Activated T-helper 17 cell treated with anti-CD3 and anti-CD28 coated beads, Interleukin-2, amount 50 U/mL, for 72 hours (primary cell): ENCODE measurements at places on chromosomes 6 and 20.
A peak's percentile ranks its signal among the peaks of the same experiment; 100 is the strongest.

DNA sequence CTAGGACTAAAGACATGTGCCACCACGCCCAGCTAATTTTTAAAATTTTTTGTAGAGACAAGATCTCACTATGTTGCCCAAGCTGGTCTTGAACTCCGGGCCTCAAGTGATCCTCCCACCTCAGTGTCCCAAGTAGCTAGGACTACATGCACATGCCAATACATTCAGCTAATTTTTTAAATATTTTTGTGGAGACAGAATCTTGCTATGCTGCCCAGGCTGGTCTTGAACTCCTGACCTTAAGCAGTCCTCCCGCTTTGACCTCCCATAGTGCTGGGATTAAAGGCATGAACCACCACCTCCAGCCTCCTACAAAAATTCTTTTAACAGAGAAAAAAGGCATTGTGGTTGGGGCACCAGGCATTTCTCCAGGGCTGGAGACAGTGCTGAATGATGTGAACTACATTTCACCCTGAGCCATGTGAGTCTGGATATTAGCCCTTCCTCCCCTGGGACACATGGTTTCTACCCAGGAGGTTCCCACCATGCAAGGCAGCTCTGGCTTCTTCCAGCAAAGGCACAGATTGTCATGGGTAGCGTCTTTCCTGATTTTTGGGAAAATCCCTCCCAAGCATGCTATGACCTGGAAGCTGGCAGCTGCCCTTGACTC, 36.3 kb upstream of the CMTR1 start:
- H3K4me3 ChIP-seq, result no peak overlapping the region
- peaks cover 3% of the 10 kb centered on the region for H3K27me3 ChIP-seq
- no peaks in the 10 kb centered on the region for H3K4me1 ChIP-seq
- peaks cover 6% of the 10 kb centered on the region for H3K36me3 ChIP-seq
- H3K27ac ChIP-seq, result no peak overlapping the region

DNA sequence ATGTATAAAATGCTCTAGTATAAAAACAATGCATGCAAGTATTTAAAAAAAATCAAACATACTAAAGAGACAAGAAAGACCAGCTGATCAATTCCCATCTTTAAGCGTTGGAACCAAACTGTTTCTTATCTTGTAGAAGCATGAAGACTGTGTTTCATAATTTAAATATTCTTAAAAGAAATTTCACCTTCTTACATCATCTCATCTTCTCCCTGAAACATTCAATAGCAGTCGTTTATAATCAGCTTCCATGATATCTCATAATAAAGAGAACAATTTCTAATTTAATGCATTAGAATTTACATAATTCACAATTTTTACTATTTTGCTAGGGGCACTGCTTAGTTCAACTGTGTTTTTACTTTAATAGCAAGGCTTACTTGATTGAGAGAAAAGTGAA, 468.1 kb upstream of the MARCKS start:
- no peak overlapping the region for H3K27ac ChIP-seq
- H3K36me3 ChIP-seq, result no peaks in the 10 kb centered on the region
- peaks cover 4% of the 10 kb centered on the region for H3K27me3 ChIP-seq
- no peaks in the 10 kb centered on the region for H3K4me1 ChIP-seq
- no peak overlapping the region for H3K4me3 ChIP-seq
- ATAC-seq, result no peak

GRCh38 chr6:42727087-42727611, 4.8 kb upstream of the PRPH2 start:
- no peaks in the 10 kb centered on the region for H3K27me3 ChIP-seq
- H3K4me1 ChIP-seq, result peaks cover 12% of the 10 kb centered on the region
- H3K27ac ChIP-seq, result peak overlapping the region; percentile 92
- peak; percentile 13 for ATAC-seq

GRCh38 chr20:25437153-25437581, 29.7 kb downstream of the GINS1 start:
- no peaks in the 10 kb centered on the region for H3K27me3 ChIP-seq
- H3K4me3 ChIP-seq, result no peak overlapping the region
- peaks cover 39% of the 10 kb centered on the region for H3K36me3 ChIP-seq
- no peaks in the 10 kb centered on the region for H3K4me1 ChIP-seq

GRCh38 chr20:57288651-57289277, 22.3 kb upstream of the BMP7 start:
- H3K27ac ChIP-seq, result no peak overlapping the region
- H3K4me3 ChIP-seq, result no peak overlapping the region
- no peaks in the 10 kb centered on the region for H3K36me3 ChIP-seq
- H3K27me3 ChIP-seq, result peaks cover 47% of the 10 kb centered on the region

DNA sequence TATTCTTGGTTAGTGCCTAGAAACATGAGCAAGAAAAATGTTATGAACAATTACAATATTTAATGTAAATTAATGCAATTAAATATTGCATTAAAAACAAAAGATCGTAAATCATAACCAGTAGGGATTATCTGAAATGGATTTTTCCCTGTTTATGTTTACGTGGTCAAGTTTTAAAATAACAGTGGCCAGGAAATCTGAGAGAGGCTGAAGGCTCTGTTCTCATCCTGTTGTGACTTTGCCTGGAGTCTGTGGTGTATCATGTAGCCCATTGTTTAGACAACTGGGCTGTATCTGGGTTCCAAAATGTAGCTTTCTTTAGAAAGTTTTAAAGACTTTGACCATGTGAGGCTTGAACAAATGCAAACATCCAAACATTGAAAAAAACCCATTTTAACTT, 2.4 kb downstream of the MYO6 start:
- H3K27ac ChIP-seq, result no peak overlapping the region
- no peaks in the 10 kb centered on the region for H3K36me3 ChIP-seq
- no peaks in the 10 kb centered on the region for H3K4me1 ChIP-seq
- H3K4me3 ChIP-seq, result no peak overlapping the region
- no peak for ATAC-seq

- peaks cover 29% of the 10 kb centered on the region for H3K36me3 ChIP-seq
- ATAC-seq, result peak; percentile 68
- no peaks in the 10 kb centered on the region for H3K27me3 ChIP-seq
- H3K27ac ChIP-seq, result peak overlapping the region; percentile 26
Measured at GRCh38 chr20:46681032-46681854, 8.0 kb downstream of the TP53RK start.

GRCh38 chr6:84282550-84282949, 55.1 kb upstream of the CEP162 start:
- no peak overlapping the region for H3K27ac ChIP-seq
- peaks cover 7% of the 10 kb centered on the region for H3K27me3 ChIP-seq
- no peak overlapping the region for H3K4me3 ChIP-seq
- no peaks in the 10 kb centered on the region for H3K36me3 ChIP-seq
- ATAC-seq, result no peak

GRCh38 chr20:4973330-4974097, 27.8 kb downstream of the SLC23A2 start:
- ATAC-seq, result peak; percentile 89
- no peaks in the 10 kb centered on the region for H3K27me3 ChIP-seq
- peaks cover 6% of the 10 kb centered on the region for H3K4me1 ChIP-seq

DNA sequence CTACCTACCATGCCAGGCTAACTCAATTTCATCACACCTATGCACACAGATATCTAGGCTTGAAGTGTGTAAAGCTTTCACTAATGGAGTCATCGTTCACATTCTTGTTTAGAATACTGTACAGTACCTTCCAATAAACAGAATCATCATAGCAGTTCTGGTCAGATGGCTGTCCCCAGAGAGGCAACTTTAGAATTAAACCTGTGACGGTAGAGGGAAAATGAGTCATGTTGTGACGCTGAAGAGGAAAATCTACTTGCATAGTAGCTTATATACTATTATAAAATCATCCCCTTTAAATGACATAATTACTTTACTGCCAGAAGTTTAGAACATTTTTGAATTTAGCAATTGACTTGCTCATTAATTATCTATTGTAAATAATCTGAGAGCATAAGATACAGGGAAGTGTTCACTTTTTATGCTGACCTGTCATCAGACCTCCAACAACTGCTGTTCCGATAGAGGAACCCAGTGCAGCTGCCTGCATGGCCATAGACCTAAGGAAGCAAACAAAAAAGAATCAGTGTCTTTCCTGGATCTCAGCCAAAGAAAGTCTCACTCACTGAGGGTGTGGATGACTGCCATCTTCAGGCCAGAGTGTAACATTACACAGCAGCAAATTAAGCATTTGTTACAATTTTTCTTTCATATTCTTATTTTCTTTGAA, 29.8 kb downstream of the RHAG start:
- ATAC-seq, result no peak
- peaks cover 7% of the 10 kb centered on the region for H3K27me3 ChIP-seq
- no peak overlapping the region for H3K27ac ChIP-seq
- no peaks in the 10 kb centered on the region for H3K36me3 ChIP-seq

GRCh38 chr6:127107916-127108315, 10.6 kb upstream of the RSPO3 start:
- no peak overlapping the region for H3K4me3 ChIP-seq
- peaks cover 17% of the 10 kb centered on the region for H3K27me3 ChIP-seq
- no peaks in the 10 kb centered on the region for H3K4me1 ChIP-seq
- no peaks in the 10 kb centered on the region for H3K36me3 ChIP-seq
- no peak overlapping the region for H3K27ac ChIP-seq
- no peak for ATAC-seq

DNA sequence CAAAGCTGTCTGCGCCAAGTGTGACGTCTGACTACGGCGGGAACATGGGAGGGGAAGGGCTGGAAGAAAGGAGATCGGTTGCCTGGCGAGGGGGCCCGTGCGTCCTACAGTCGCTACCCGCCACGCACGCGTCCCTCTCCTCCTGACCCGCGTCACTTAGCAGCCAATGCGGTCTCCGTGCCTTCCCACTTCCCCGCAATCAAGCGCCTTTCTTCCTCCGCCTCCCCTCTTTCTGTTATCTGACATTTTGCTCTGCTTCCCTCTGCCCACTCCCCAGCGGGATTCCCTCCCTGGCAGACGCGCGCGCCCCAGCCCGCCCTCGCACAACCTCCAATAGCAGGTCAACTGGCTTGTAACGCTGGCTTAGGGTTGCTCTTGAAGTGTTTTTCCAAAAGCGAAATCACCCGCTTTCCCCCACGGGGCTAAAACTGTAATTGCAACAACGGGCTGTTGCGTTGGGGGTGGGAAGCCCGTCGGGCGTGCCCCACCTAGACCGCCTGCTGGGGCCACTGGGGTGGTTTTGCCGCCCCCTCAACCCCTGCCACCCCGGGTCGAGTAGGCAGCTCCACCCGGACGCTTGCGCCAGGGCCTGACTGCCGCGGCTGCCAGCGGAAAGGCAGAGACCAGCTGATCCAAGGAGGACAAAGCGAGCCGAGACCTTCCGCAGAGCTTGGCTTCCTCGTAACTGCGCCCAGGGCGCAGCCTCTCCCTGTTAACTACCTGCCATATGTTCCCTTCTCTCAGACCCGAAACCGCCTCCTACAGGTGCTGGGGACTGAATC, 6.2 kb upstream of the SOX4 start:
- peak overlapping the region; percentile 33 for H3K27ac ChIP-seq
- H3K27me3 ChIP-seq, result peaks cover 25% of the 10 kb centered on the region
- H3K4me1 ChIP-seq, result peaks cover 4% of the 10 kb centered on the region
- peak; percentile 20 for ATAC-seq

DNA sequence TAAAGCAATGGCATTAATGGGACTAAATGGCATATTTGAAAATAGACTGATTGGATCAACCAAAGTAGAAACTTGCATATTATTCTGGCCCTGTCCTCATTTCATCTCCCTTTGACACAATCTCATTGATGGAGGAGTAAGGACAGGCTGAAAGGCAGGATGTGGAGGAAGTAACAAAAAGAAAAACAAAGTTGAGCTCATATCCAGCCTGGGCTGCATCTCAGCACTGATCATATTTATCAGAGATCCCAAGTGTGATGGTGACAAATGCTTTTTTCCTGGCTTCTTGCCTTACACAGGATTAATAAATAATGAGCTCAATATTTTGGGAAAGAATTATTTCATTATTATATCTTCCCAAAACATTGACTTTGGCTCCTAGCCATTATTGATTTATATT, 622.7 kb downstream of the CD109 start:
- H3K27ac ChIP-seq, result no peak overlapping the region
- H3K4me3 ChIP-seq, result no peak overlapping the region
- no peak for ATAC-seq
- H3K4me1 ChIP-seq, result no peaks in the 10 kb centered on the region
- H3K36me3 ChIP-seq, result no peaks in the 10 kb centered on the region

GRCh38 chr20:12824328-12825225, 184.2 kb upstream of the SPTLC3 start:
- no peak for ATAC-seq
- H3K27ac ChIP-seq, result no peak overlapping the region
- no peaks in the 10 kb centered on the region for H3K36me3 ChIP-seq
- no peak overlapping the region for H3K4me3 ChIP-seq
- no peaks in the 10 kb centered on the region for H3K4me1 ChIP-seq

- peak overlapping the region; percentile 36 for H3K4me3 ChIP-seq
- H3K4me1 ChIP-seq, result peaks cover 57% of the 10 kb centered on the region
- no peaks in the 10 kb centered on the region for H3K36me3 ChIP-seq
- H3K27ac ChIP-seq, result peak overlapping the region; percentile 9
- no peak for ATAC-seq
- H3K27me3 ChIP-seq, result no peaks in the 10 kb centered on the region
Measured at GRCh38 chr6:156807795-156808194, 30.6 kb downstream of the ARID1B start.

GRCh38 chr20:64050261-64051032, 1.0 kb upstream of the SOX18 start:
- H3K4me3 ChIP-seq, result peak overlapping the region; percentile 17
- no peak overlapping the region for H3K27ac ChIP-seq
- no peak for ATAC-seq
- H3K27me3 ChIP-seq, result peaks cover 30% of the 10 kb centered on the region

DNA sequence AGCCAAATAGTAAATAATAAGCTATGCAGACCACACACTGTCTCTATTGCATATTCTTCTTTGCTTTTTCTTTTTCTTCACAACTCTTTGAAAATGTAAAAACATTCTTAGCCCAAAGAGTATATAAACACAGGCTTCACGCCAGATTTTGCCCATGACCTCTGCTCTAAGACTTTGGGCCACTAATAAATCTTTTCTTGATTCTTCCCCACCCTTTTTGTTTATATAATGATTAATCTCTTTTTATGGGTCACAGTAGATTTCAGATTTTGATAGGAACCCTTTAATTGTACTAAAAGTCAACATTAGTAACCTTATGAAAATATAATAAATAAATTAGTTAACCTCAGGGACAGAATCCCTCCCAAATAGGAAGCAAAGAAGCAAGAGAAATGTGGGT, 15.8 kb upstream of the ENPP5 start:
- peaks cover 24% of the 10 kb centered on the region for H3K27me3 ChIP-seq
- no peak overlapping the region for H3K27ac ChIP-seq
- no peak for ATAC-seq
- no peak overlapping the region for H3K4me3 ChIP-seq
- H3K36me3 ChIP-seq, result no peaks in the 10 kb centered on the region

DNA sequence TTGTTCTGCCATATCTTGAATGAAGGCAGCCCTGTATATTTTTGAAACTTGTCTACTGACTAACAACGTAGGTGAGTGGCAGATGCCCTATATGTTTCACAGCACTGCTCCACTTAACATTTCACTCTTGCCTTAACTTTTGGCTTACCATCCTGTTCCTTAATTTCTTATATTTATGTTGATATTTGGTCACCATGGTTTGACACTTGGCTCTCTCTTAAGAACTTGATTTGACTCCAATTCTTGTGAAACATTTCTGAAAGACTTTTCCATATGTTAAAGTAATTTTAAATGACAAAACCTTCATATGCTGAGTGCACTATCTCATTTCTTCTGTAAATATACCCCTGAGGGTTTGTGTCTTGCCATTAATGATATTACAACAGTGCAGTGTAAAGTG, 434.3 kb upstream of the IMPG1 start:
- no peak overlapping the region for H3K27ac ChIP-seq
- no peaks in the 10 kb centered on the region for H3K4me1 ChIP-seq
- H3K27me3 ChIP-seq, result no peaks in the 10 kb centered on the region
- no peak overlapping the region for H3K4me3 ChIP-seq
- ATAC-seq, result no peak

GRCh38 chr6:79717989-79718388, 86.9 kb downstream of the SH3BGRL2 start:
- no peaks in the 10 kb centered on the region for H3K36me3 ChIP-seq
- no peak overlapping the region for H3K27ac ChIP-seq
- peaks cover 6% of the 10 kb centered on the region for H3K27me3 ChIP-seq
- H3K4me3 ChIP-seq, result no peak overlapping the region
- ATAC-seq, result no peak
